CD14-positive monocyte (primary cell): ENCODE measurements at places on chromosomes 1 and 21. TPM values are rescaled to one million over a fixed set of nuclear protein-coding genes. Genes with fewer than 3 reads are reported as not detected.

- DNase-seq = no peak
- no peak overlapping the region for H3K27ac ChIP-seq
- peaks cover 39% of the 10 kb centered on the region for H3K27me3 ChIP-seq
These were observed 3.0 kb upstream of the IGSF21 start for GRCh38 chr1:18104546-18105100.

GRCh38 chr1:3924825-3925220, 24.8 kb upstream of the C1orf174 start:
- no peak for DNase-seq
- H3K4me1 ChIP-seq = no peaks in the 10 kb centered on the region
- no peak overlapping the region for H3K4me3 ChIP-seq
- H3K27ac ChIP-seq = no peak overlapping the region

The C1QA gene
- 16.3 TPM for polyA plus RNA-seq

DNA sequence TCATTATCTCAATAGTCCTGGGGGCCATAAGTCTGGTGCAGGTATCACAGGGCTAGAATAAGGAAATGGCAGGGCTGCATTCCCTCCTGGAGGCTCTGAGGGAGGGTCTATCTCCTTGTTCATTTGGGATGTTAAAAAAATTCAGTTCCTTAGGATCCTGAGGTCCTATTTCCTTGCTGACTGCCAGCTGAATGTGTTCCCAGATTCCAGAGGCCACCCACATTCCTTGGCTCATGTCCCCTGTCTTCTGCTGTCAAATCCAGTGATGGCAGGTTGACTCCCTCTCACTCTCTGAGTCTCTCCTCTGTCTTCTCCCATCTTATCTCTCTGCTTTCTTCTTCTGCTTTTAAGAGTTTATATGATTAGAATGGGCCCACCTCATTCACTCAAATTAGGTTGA, 400.6 kb downstream of the PTPRU start:
- no peaks in the 10 kb centered on the region for H3K4me1 ChIP-seq
- no peak overlapping the region for H3K27ac ChIP-seq
- no peaks in the 10 kb centered on the region for H3K27me3 ChIP-seq
- no peak for DNase-seq
- no peaks in the 10 kb centered on the region for H3K36me3 ChIP-seq

GRCh38 chr1:17108786-17109185, 10.5 kb downstream of the PADI2 start:
- H3K4me1 ChIP-seq = peaks cover 22% of the 10 kb centered on the region
- H3K27me3 ChIP-seq = no peaks in the 10 kb centered on the region
- no peak for DNase-seq
- H3K4me3 ChIP-seq = no peak overlapping the region
- H3K27ac ChIP-seq = no peak overlapping the region

GRCh38 chr1:53578358-53578757, 119.2 kb downstream of the DMRTB1 start:
- H3K4me3 ChIP-seq = no peak overlapping the region
- no peaks in the 10 kb centered on the region for H3K4me1 ChIP-seq
- no peak for DNase-seq
- H3K27ac ChIP-seq = no peak overlapping the region
- H3K27me3 ChIP-seq = no peaks in the 10 kb centered on the region

The APOBEC4 gene
- not detected in 2 replicates for polyA plus RNA-seq

The PROK1 gene
- polyA plus RNA-seq = not detected

The C1orf146 gene
- not detected in 2 replicates for polyA plus RNA-seq

DNA sequence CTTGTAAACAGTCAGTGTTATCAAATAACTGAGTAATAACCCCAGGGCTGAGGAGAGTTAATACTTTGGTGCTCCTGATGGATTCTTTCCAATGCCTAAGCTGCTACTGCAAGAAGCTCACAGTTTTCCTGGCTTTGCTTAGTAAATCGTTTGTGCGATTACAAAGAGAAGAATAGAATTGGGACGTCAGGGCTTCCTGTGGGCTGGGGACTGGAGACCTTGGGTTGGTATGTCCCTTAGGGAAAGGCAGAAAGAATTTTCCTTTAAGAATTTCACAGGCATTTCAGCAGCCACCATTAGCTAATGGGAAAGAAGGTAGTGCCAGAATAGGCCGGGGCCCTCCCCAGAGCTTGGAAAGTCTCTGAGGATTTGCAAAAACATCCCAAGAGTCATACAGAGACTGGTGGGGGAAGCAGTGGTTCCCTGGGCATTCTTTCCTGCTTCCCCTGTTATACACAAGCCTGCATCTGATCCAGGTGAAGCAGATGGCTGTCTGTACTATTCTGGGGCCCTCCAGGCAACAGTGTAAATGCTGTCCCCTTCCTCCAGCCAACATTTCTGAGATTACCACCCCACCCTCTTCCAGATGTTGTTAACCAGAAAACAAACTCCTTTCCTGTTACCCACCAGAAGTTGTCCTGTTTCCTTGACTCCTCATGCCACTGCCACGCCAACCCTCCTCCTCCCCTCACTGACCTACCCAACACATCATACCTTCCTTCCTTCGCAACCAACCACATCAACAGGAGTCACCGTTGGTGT, 40.2 kb downstream of the PLXNA2 start:
- no peaks in the 10 kb centered on the region for H3K4me1 ChIP-seq
- no peak for DNase-seq
- no peak overlapping the region for H3K4me3 ChIP-seq
- no peak overlapping the region for H3K27ac ChIP-seq
- no peaks in the 10 kb centered on the region for H3K27me3 ChIP-seq
- H3K36me3 ChIP-seq = no peaks in the 10 kb centered on the region

DNA sequence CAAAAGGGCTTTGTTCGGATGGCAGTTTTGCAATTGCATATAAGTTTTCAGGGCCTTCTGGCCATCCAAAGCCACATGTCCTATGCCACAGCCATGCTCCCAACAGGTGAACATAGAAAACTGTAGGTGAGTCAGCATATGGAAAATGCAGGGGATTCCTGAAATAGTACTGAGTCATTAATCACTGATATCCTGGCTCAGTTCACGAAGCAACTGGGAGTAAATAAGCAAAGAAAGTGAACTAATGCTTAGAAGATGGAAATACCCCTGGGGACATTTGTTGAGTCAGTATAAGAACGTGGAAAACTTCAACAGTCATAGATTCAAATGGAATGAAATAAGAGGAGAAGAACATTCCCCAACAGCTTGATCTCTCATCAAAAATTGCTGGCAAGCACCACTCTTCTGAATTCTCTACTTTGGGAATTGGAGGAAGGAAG, 148.9 kb upstream of the RUNX1 start:
- no peaks in the 10 kb centered on the region for H3K36me3 ChIP-seq
- no peak overlapping the region for H3K27ac ChIP-seq
- no peak overlapping the region for H3K4me3 ChIP-seq
- no peak for DNase-seq

The ZSCAN20 gene
- 0.29 TPM for polyA plus RNA-seq

The SNX7 gene
- polyA plus RNA-seq = 3.9 TPM

The SDC3 gene
- polyA plus RNA-seq = 0.05 TPM

DNA sequence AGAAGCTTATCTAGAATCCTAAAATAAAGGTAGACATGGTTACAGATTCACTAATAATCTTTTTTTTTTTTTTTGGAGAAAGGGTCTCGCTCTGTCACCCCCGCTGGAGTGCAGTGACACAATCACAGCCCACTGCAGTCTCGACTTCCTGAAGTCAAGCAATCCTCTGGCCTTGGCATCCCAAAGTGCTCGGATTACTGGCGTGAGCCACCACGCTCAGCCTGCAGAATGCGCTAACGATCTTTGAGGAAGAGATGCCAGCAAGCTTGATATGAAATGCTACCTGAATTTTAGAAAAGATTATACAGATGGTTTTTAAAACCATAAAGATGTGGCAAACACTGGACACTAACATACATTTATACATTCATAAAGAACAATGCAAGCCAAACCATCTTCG, 4.1 kb upstream of the GNPAT start:
- peaks cover 14% of the 10 kb centered on the region for H3K4me1 ChIP-seq
- no peak overlapping the region for H3K4me3 ChIP-seq
- no peak overlapping the region for H3K27ac ChIP-seq
- no peaks in the 10 kb centered on the region for H3K27me3 ChIP-seq
- no peak for DNase-seq

GRCh38 chr1:38918568-38918967, 23.1 kb downstream of the RHBDL2 start:
- H3K36me3 ChIP-seq = no peaks in the 10 kb centered on the region
- no peak overlapping the region for H3K27ac ChIP-seq
- no peaks in the 10 kb centered on the region for H3K4me1 ChIP-seq
- DNase-seq = no peak

GRCh38 chr1:225827076-225827475, 17.2 kb downstream of the EPHX1 start:
- no peaks in the 10 kb centered on the region for H3K4me1 ChIP-seq
- no peaks in the 10 kb centered on the region for H3K36me3 ChIP-seq
- no peak overlapping the region for H3K4me3 ChIP-seq
- no peaks in the 10 kb centered on the region for H3K27me3 ChIP-seq
- no peak overlapping the region for H3K27ac ChIP-seq
- DNase-seq = no peak

The ZBTB8OS gene
- polyA plus RNA-seq = 16.1 and 40.2 TPM in 2 replicates

DNA sequence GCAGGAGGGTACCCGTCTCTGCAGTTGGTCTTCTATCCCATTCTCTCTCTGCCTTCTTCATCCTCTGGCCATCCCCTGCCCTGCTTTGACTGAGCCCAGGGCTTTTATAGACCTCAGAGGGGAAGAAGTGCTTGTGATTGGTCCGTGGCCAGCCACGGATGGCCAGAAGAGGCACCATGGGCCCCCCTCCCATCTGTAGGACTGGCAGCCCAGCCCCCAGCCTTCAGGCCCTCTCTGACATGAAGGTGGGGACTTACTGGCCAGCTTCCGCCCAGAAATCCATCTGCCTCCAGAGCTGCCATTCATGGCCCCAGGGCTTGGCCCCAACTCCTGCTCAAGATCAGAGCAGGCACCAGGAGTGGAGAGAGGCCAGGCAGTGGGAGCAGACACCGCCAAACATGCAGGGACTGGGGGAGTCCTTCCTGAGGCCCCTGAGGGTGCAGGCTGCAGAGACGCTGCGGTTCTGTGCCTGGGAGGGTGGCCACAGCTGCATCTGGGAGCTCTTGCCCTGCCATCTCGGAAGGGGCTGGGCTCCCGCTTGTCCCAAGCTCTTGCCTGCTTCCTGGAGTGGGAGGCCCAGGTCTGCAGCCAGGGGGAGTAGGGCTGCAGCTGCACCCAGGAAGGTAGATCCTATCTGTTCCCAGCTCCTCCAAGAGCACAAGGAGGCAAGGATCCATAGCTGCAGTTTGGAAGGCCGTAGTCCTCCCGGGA, 698.6 kb upstream of the B3GALT2 start:
- H3K4me1 ChIP-seq = no peaks in the 10 kb centered on the region
- DNase-seq = no peak
- H3K27me3 ChIP-seq = no peaks in the 10 kb centered on the region
- no peak overlapping the region for H3K4me3 ChIP-seq

The LEPR gene
- polyA plus RNA-seq = 1.0 TPM

DNA sequence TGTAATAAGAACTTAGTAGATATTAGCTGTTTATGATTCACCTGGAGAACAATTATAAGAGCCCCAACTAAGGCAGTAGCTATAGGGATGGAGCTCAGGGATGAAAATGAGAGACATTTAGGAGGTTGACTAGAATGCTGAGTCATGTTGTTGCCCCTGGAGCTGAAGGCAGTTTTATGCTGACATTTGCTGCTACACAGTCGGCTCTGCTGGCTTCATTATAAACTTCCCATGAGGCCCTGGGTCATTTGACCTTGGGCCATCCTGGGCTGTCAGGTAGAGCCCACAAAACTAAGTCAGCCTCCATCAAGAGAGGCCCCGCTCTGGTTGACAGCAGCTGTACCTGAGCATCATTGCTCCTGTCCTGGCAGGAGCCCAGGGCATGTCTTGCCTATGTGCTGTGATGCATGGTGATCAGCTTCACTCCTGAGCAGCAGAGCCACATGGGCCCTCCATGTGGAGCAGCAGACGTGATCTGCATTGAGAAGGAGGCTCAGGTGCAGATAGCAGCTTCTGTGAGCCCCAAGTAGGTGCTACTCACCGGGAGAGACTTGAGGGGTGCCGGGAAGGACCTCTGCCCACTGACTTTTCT, 112.4 kb downstream of the TBX19 start:
- no peaks in the 10 kb centered on the region for H3K4me1 ChIP-seq
- no peaks in the 10 kb centered on the region for H3K27me3 ChIP-seq
- no peaks in the 10 kb centered on the region for H3K36me3 ChIP-seq
- H3K4me3 ChIP-seq = no peak overlapping the region
- H3K27ac ChIP-seq = no peak overlapping the region
- no peak for DNase-seq

The BARHL2 gene
- not detected for polyA plus RNA-seq

The OR2L3 gene
- not detected for polyA plus RNA-seq

- DNase-seq = no peak
- no peak overlapping the region for H3K4me3 ChIP-seq
- no peak overlapping the region for H3K27ac ChIP-seq
- no peaks in the 10 kb centered on the region for H3K27me3 ChIP-seq
- no peaks in the 10 kb centered on the region for H3K36me3 ChIP-seq
- peaks cover 56% of the 10 kb centered on the region for H3K4me1 ChIP-seq
These were observed 51.7 kb upstream of the TARBP1 start for GRCh38 chr1:234530672-234531071.
